ENCODE measurements at places on chromosomes 7 and 10. TPM values are rescaled to one million over a fixed set of nuclear protein-coding genes. Genes with fewer than 3 reads are reported as not detected.

The GDF2 gene
- not detected for total RNA-seq

The RPEL1 gene
- not detected for total RNA-seq

The SHH gene
- 28.3 TPM for total RNA-seq

The SFTPA1 gene
- 0.22 TPM for total RNA-seq

The KIAA1217 gene
- total RNA-seq = 99.0 TPM

The PTPRZ1 gene
- total RNA-seq = 43.4 TPM

The LRMDA gene
- total RNA-seq = 2.0 TPM

The CLDN4 gene
- total RNA-seq = 787 TPM

The CCDC136 gene
- 44.2 TPM for total RNA-seq

The ZNF804B gene
- total RNA-seq = 0.07 TPM

The ERV3-1 gene
- total RNA-seq = 31.6 TPM

- no peak for DNase-seq
Measured at GRCh38 chr7:44073664-44074348, 8.4 kb upstream of the PGAM2 start.

- no peak for DNase-seq
Measured at GRCh38 chr7:68411742-68412141, 1186.5 kb upstream of the AUTS2 start.

GRCh38 chr10:123252779-123253178 lies 98.6 kb downstream of the BUB3 start:
- DNase-seq = no peak

GRCh38 chr7:46173476-46174195 lies 252.6 kb upstream of the IGFBP3 start:
- no peak for DNase-seq

DNA sequence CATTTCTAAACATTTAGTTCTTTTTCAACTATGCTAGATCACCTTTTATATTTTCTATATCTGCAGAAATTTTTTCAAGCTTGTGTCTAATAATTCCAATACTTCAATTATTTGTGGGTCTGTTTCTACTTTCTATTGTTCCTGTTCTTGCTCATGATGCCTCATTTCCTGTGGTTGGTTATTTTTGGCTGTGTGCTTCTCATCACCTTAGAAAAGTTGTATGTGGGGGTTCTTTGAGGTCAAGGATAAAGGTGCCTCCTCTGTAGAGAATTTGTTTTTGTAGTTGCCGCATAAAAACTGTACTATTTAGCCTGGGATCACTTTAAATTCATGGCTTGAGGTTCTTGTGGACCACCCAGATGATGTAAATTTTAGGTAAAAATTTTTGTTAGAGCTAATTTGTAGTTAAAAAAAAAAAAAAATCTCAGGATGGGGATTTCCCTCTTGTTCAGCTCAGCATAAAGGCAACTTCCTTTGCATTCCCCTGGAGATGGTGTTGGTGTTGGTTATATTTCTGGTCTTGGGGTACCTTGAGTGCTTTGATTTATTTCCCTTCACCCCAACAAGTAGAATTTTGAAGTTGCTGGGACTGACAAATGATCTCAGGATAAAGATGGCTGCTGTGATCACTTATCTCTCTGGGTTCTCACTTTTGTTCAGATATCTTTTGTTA lies 27.0 kb upstream of the JAZF1 start:
- no peak for DNase-seq

GRCh38 chr7:128934361-128935341 lies 3.1 kb upstream of the IRF5 start:
- no peak for DNase-seq

DNA sequence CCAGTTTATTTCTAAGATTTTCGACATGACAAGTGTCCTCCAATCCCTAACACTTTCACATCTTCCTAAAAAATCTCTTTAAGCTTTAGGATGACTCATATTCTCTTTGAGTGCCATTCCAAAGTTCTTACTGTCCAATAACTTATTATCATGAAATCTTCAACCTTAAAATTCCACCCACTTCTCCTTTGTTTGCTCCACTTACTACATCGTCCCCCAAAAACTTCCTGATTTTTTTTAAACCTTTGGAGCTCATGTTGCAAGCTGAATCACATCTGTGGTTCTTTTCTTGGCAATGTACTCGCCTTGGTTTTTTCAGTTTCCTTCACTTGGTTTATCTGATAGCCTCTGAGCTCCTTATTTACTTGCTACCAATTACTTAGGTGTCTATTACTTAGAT lies 39.2 kb upstream of the JCAD start:
- no peak for DNase-seq

- DNase-seq = no peak
Measured at GRCh38 chr7:45216181-45216580, 58.6 kb downstream of the RAMP3 start.

DNA sequence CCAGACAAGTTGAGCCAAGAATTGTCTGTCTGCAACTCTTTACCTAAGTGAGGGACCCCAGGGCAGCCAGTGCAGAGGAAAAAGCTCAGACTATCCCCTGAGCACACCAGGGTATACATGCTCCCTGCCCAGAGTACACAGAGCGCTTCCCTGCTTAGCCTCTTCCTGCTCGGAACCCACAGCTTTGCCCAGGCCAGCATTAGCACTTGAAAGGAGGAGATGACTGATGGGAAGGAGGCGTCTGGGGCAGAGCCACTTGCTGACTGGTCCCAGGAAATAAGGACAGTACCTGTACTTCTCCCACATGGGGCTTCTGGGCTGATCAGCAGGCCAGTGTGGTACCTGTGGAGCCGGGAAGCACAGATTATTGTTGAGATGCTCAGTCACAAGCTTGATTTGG lies 48.4 kb upstream of the TRIM8 start:
- DNase-seq = no peak

- no peak for DNase-seq
Measured at GRCh38 chr10:8112230-8112905, 57.9 kb downstream of the GATA3 start.

DNA sequence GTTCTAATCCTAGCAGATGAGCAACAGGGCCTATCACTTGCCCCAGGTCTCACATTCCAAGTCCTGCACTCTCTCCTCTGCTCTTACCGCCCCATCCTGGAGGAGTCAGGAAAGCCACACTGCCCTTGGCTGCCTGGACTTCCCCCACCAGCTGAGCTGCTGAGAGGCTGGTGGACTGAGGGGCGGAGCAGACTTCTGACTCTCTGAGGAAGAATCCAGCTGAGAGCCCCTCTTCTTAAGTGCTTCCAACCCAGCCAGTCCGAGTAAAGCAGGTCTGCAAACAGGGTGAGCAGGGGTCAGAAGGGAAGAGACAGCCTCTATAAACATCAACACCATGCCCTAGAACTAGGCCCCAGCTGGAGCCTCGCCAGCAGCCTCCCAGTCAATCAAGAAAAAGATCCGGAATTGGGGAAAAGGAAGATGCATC lies 92.4 kb upstream of the TMEM72 start:
- DNase-seq = no peak

DNA sequence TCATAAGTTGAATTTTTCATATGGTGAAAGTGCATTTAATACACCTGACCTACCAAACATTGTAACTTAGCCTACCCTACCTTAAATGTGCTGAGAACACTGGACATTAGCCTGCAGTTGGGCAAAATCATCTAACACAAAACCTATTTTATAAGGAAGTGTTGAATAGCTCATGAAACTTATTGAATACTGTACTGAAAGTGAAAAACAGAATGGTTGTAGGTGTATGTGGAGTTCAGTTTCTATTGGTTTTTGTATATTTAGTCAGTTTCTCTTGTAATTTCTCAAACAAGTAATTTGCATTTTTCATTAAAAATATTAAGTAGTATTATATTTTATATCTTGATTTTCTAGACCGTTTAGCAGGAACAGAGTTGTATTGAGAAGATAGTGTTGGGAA lies 15.3 kb downstream of the CCDC7 start:
- DNase-seq = no peak

DNA sequence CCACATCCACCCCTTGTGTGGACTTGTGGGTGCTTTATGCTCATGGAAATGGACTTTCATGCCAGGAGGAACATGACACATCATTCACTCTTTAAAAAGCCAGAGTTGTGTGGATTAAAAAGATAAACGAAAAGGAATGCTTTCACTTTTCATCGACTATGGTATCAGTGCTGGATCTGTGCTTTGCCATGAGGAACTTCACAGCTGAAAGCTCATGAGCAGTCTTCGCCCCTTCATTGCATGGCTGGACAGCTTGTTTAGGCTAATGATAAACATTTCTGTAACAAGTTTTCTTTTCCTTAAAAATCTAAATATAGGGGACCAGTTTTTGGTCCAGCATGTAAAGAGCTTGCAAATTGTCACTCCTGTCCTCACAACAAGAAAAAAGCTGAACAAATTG lies 173.6 kb upstream of the NPS start:
- DNase-seq = no peak

DNA sequence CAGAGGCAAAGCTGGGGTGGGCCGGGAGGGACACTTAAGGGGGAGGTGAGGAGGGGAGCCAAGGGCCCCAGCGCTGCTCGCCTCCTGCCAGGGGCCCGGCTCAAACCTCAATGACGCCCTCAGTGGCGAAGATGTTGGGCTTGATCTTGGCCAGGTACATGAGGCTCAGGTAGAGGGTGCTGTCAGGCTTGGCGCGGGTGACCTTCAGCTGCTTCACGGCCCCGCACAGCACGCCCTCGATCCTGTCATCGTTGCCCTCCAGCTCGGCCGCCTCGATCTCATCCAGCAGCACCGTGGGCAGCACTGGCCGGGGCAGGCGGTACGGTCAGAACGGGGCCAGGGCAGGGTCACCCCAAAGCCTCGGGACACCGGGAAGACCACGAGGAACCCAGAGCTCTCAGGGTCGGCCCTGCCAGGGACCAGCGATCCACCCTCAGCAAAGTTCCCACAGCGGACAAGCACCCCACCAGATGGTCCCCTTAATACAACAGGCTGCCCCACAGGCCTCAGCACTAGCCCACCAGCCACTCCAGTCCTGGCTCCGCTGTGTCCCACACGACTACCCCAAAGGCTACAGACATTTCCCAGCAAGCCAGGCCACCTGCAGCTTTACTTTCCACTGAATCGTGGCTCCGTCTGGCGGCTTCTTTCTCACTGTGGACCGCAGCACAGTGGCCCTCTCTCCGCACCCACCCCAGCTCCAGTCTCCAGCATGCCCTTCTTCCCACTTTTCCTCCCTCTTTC lies 4.0 kb downstream of the INTS1 start:
- DNase-seq = no peak

- DNase-seq = no peak
Measured at GRCh38 chr7:25454020-25454419, 225.7 kb upstream of the NPVF start.

- DNase-seq = no peak
Measured at GRCh38 chr7:142908921-142909890, 23.7 kb upstream of the TRPV6 start.

DNA sequence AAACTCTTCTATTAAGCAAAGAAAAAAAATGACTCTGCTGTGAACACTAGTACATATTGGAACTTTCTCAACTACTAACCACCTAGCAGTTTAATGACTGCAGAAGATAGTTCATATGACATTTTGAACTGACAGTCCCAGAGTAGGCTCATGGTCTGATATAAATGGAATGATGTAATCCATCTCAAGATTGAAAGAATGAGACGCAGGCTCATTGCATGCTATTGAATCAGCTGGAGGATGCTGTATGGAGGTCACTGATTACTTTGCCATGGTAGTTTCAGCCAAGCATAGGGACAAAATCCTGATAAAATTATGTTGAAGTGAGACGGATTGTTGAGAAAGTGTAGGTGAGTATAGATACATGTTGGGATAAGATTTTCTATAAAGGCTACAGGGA lies 217.6 kb upstream of the SEMA3E start:
- no peak for DNase-seq

DNA sequence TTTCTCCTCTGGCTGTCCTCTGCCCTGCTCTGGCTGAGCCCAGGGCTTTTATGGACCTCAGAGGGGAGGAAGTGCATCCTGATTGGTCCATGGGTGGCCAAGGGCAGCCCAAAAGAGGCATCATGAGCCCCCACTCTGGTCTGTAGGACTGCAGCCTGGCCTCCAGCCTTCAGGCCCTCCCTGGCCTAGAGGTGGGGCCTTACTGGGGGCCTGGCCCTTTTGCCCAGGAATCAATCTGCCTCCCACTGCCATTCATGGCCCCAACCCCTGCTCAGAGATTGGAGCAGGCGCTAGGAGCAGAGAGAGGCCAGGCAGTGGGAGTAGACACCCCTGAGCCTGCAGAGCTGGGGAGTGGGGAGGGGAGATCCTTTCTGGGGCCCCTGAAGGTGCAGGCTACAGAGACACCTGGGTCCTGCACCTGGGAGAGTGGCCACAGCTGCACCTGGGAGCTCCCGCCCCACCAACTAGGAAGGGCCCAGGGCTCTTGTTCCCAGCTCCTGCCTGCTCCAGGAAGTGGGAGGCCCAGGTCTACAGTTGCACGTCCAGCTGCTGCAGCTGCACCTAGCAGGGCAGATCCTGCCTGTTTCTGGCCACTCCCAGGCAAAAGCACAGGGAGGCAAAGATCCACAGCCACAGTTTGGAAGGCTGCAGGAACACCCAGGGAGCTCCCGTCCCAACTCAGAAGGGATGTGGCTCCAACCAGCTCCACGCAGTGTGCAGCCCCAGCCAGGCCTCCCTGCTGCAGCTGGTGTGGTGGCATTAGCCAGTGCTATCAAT lies 6.4 kb upstream of the DYNC2I1 start:
- DNase-seq = no peak

DNA sequence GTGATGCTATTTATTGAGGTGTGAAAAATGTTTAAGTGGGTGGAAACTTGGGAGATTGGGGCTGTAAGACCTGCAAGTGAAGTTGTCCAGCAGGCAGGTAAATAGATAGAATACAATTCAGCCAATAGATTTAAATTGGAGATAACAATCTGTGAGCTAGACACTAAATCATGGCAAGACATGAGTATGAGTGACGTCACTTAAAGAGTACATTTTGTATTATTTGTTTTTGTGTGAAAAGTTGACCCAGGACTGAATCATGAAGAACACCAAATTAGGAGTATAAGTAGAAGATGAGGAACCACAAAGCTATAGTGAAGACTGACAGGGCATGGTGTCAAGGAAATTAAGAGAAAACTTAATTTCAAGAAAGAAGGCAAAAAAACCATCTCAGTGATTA lies 249.1 kb upstream of the SEMA3C start:
- no peak for DNase-seq

DNA sequence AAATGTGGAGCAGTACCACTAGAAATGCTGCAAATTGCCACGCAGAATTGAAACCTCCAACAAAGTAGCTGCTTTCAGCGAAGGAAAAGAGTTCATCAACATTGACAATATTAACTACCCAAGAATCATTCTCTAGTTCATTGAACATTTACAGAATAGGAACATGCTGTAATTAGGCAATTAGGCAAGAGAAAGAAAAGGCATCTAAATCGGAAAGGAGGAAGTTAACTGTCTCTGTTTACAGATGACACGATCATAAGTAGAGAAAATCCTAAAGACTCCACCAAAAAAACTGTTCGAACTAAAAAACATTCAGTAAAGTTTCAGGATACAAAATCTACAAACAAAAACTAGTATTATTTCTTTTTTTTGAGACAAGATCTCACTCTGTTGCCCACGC lies 8.9 kb upstream of the PKD1L1 start:
- no peak for DNase-seq

- no peak for DNase-seq
Measured at GRCh38 chr7:122942765-122943164, 52.7 kb downstream of the TAS2R16 start.
